ENCODE measurements at places on chromosomes 5 and 9.

DNA sequence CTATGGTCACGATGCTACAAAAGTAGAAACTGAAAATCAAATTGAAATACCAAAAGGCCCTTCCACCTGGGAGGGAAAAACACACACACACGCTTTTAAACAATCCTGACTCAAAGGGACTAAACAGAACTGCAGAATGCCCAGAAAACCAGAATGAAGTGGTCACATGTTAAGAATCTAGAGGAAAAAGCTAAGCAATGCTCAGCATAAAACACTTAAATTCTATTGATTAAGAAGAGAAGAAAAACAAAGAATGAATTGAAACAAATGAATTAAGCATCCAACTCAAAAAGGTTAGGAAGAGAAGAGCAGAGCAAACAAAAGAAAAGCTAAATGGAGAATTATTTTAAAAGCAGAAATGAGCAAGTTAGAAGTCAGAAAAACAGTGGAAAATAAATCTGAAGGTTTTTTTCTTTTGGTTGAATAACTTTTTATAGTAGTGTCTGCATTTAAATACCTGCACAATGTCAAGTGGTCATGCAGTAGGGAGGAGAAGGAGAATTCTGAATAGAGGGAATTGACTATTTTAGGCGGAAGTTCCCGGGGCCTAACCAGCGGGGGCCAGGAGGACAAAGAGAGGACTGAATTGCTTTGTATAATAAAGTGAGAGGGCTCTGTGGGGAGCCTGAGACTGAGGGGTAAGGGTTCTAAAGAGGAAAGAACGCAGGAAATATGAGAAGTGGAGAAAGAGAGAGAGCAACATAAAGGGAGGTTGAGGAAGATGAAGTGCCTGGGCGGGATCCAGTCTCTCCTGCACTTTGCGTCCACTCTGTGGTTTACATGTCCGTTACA, 146.8 kb downstream of the ATPSCKMT start:
- DNase-seq = no peak

GRCh38 chr5:75435096-75435495, 76.3 kb downstream of the CERT1 start:
- DNase-seq = no peak

GRCh38 chr9:12955510-12956163, 180.8 kb downstream of the LURAP1L start:
- no peak for DNase-seq

GRCh38 chr5:78972654-78973428, 12.3 kb downstream of the ARSB start:
- DNase-seq = no peak

GRCh38 chr5:102241809-102242421, 54.2 kb downstream of the SLCO4C1 start:
- DNase-seq = no peak

DNA sequence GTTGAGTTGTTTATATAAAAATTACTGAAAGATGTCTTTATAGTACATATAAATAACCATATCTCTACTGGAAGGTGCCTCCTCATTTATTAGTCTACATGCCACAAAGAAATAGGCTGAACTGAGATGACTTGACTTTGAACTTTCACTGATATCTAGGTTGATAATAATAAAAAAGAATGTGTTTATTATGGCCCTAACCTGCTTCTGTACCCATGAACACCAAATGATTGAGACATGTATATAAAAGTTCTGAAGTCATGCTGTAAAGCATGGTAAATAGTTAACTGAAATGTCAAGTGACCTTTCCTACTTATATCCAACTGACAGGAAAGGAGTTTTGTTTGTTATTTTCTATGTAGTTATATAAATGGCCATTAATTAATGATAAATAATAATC, 33.2 kb upstream of the GRAMD2B start:
- no peak for DNase-seq

DNA sequence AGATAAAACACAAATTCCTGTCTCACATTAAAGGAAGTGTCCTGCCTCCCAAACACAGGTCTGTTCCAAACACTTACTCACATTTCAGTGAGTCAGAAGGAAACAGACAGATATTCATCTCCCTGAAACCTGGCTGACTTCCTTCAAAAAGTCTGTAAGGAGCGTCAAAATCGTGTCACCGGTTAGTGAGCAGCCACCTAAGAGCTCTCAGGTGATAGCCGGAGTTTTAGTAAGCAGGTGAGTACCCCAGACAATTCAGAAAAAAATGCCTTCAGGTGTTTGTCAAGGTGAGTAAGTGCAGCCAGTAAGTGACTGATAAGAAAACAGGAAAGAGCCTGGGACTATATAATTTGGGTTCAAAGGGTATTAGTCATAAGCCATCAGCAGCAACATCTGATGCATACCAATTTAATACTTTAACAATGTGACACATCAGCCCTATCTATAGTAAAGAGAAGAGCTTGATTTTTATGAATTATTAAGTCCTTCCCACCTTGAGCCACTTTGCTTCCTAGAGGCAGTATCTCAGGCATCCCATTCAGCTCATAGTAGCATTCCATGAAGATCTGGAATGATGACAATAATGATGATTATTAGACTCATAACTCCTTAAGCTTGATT, 1.3 kb upstream of the ITGA2 start:
- no peak for DNase-seq

DNA sequence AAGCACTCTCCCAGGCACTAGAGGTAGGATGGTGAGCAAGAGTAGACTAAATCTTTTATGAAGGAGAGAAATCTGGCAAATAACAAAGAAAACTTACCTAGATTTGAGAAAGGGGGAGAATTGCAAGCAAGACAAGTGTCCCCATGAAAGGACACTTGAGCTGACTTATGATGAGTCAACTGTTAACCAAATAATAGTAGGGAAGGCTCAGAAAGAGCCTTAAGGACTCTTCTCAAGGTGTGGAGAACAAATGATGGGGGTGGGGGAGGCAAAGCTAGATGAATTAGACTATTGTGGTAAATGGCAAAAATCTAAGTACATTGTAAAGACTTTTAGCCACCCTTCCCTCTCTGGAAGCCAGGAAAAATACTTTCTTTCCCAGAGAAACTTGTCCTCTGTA, 77.6 kb upstream of the RASA1 start:
- DNase-seq = no peak

DNA sequence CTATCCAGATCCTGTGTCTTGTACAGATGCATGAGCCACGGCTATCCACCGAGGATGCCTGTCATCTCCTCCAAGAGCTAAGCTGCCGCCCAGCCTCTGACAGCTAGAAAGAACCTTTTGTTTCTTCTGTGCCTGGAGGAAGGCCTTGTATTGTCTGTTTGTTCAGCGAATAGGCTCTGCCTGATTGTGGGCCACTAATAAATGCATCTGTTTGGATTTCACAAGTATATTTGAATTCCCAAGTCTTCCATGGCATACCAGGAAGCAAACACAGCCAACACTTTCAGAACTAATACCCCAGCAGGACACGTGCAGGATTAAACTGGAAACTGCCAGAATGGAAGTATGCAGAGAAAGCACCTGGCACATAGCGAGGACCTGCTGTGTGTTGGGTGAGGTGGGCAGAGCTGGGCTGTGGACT, 92.7 kb upstream of the NEURL1B start:
- DNase-seq = no peak

DNA sequence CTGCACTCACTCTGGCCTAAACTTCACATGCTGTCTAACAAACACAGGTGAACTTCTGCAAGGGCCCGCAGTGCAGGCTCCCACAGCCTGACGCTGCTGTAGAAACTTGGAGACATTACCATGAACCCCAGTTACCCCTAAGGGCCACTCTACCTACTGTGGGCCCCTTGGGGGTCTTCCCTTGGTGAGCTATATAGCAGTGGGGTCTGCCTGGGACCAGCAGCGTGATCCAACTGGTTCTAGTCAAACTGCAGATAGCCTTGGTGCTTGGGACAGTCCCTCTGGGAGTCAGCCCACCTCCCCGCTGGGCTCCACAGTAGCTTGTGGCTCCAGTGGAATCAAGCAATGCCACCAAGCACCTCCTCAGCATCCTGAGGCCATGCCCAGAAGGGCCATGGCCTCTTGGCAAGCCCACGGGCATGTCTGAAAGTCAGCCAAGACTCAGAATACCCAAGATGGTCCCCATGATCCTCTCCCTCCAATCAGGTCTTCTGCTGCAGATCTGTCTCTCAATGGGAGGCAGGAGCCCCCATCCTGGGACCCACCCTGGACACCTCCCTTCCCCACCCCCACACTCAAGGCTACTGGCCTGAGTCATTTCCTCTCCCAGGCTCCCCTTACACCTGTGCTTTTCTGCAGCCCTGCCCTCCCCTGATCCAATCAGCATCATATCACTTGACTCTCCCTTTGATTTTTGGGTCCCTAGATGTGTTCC, 230.0 kb upstream of the IRX1 start:
- no peak for DNase-seq

DNA sequence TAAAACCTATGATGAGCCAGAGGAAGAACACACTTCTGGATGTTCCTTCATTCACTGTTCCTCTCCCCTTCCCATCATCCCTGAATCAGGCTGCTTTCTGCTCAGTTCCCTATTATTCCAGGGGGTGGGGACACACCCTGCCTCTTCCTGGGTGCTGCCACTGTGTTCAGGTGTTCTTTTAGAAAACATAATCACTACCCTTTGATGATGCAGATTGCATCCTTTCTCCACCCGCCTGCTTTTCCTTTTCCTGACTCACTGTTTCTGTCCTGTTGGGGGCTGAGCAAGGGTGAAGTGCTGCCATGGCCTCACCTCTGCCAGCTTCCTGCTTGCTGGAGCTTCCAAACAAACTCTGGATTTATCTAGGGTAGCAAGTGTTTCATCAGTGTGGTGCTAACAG, 331.9 kb upstream of the GRIA1 start:
- DNase-seq = no peak

Data from stimulated activated CD4-positive, alpha-beta T cell treated with anti-CD3 and anti-CD28 coated beads, Interleukin-1b, Interleukin-23, amount 100 ng/mL, for 1 hour (primary cell).